ENCODE measurements at places on chromosomes 12 and 14.

DNA sequence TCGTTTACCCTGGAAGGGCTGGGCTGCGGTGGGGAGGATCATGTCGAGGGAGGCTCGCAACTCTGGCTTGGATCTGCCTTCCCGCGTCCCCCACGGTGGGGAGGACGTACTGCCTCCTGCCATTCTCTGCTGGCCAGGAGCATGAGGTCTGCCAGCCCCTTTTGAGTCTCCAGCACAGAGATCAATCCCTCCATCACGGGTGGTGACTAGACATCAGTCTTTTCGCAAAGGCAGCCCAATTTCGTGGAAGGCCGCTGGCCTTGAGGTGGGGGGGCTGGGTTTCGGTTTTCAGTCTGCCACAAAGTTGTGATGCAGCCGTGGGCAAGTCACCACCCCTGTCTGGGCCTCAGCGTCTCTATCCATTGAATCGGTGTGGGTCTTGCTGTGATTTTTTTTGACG lies 62.2 kb downstream of the PRMT8 start:
- DNase-seq: peak; percentile 91

DNA sequence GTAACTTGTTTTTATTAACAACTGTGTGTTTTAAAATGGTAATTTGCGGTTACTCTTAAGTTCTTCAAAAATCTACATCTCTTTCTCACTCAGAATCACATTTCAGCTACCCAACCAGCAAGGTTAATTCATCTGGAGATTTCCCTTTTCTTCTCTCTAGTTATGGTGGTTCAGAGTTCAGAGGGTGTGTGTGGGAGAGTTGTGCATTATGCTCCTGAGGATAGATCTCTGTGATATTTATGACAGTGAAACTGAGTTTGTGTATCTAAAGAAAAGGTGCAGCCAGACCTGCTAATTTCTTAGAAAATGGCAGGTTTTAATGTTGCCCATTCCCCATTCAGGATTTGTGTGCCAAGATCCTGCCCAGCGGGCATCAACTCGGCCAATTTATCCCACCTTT lies 73.8 kb downstream of the TTLL5 start:
- DNase-seq: no peak

DNA sequence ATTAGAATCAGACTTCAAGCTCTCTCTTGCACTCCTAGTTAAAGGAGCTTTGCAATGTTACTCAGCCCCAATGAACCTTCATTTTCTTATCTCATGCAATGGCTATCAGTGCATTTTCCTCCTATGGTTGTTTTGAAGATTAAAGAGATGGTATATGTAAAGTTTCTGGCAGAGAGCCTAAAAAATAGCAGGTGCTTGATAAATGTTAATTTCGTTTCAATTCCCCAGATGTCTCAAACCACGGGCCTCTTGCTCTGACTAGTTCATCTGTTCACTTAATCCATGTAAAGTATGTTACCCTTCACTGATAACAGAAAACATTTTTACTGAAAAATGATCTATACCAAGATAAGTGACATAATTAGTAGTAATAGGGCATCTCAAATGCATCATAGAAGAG lies 735.4 kb upstream of the USP15 start:
- DNase-seq: no peak

DNA sequence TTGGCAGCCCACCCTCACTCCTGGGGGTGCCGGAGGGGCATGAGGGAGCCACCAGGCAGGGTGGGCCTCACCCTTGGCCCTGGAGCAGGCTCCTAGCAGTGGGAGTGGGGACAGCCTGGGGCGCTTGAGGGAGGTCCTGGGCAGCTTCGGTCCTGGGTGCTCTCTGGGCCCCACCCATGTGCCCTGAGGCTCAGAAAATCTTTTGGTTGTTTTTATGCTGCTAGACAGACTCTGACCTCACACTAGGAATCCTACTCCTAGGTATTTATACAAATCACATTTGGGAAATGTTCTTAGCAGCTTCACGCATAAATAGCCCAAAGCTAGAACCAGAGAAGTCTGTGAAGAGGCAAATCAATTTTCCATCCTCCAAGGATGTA lies 10.9 kb upstream of the ULK1 start:
- no peak for DNase-seq

DNA sequence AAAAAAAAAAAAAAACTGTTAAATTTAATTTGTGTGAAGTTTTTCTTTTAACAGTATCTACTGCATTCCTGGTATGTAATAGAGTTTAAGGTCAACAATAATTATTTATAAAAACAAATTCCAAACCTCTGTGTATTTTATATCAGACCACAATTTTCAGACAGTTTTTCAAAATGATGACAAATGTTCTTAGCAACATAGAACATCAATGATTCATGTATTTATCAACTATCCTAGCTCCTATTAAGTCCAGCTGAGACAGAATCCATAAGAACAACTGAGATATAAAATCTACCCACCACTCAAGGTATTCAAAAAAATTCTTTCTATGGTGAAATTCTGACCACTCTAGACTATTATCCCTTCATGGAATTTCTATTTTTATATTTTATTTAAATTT lies 144.5 kb downstream of the EPS8 start:
- DNase-seq: no peak

- no peak for DNase-seq
Measured at GRCh38 chr12:64737539-64737938, 21.7 kb downstream of the GNS start.

DNA sequence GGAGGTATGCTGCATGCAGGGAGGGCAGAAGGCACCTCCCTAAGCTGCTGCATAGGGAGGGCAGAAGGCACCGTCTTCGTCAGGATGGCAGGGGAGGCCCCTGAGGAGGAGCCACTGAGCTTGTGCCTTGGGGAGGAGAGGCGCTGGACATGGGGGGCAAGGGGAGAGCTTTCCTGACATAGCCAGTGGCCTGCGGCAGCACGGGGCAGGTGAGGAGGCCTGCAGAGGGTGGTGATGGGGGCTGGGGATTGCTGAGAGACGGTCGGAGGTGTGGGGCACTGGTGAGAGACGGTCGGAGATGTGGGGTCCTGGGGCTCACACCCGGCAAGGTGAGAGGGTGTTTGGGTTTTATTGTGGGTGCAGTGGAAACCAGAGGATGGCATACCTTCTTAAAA lies 10.4 kb upstream of the BDKRB2 start:
- no peak for DNase-seq

DNA sequence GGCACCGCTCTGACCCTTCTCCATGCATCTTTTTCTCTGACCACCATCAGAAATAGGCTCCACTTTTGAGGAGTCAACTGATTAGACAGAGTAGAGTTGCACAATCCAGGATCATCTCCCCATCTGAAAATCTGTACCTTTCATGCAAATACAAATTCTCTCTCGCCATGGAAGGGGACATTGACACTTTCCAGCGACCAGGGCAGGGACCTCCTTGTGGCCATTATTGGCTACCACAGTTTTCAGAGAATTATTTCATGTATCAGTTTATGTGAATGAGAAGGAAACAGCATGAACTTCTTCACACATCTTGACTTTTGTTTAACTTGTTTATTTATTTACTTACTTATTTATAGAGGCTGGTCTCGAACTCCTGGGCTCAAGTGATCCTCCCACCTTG lies 13.8 kb upstream of the RAN start:
- DNase-seq: no peak
